8988T (cell line): ENCODE measurements at places on chromosomes 5 and 9.

- DNase-seq = no peak
Measured at GRCh38 chr5:149144637-149145036, 3.3 kb downstream of the ABLIM3 start.

DNA sequence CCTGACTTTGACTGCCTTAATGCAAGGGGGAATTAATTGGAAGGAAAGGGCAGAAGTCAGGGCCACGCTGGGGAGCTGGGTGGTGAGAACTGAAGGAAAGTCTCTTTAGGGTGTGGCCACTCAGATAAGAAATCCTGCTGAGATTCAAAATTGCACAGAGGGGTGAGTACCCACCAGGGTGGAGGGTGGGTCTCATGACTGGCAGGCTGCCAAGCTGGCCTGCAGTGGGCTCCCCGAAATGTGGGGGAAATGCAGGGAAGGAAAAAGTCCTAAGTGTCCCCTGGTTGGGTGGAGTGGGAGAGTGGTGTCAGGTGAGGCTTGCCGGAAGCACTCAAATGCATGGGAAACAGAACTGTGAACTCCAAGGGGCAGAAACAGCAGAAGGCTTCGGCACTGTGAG, 24.1 kb downstream of the TSPAN17 start:
- DNase-seq = no peak

DNA sequence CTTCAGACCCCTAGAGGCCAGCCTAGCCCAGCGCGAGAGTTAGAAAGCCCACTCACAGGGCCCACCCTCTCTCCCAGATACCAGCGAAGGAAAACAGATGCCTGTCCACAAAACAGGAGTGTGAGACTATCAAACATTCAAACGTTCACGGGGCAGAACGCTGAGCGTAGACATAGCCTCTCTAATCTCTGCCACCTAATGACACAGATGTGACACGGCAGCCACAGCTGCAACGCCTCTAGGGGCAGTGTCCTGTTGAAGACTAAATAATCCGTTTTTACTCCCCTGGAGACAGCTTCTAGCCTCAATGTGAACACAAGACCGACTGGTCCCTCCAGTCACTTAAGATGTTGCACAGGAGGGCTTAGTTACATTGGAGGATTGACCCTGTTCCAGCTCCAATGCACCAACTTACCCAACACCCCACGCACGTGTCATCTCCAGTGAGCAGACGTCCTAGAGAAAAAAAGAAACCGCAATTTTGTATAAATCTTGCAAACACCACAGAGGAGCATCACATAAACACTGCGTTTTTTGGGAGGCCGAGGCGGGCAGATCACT, 14.3 kb downstream of the DIPK1B start:
- DNase-seq = peak; percentile 62

DNA sequence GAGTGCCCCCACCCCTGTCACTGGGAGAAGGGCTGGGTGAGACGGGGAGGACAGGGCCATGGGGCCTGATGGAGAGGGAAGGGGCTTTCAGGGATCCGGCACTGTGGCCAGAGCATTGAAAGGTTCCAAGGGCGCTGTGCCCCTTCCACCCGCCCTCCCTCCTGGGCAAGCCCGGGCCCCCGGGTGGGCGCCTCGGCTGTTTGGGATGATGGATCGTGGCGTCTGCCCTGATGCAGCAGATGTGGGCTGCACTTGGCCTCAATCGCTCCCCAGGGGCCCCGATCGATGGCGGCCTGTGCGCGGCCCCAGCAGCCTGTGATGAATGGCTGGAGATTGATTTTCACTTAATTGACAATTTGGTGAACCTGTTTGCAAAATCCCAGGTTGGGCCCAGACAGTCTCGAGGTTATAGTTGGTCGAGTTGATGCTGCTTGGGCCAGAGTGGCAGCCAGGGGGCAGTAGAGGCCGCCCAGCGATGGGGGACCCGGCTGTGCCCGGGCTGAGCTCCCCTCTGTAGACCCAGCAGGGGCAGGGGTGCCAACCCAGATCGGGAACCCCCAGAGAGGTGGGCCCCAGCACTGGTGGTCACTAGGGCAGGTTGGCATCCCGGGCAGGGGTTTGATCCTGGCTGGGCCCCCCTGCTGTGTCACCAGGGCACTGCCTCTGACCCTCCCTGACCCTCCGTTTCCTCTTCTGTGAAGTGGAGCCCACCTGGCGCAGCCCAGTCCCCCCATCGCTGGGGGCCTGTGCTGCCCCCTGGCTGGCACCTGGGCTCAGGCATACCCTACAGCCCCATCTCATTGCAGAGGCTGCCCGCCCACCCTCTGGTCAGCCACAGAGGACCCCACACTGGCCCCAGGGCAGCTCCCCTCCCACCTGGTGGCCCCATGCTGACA, 34.7 kb downstream of the LHX3 start:
- DNase-seq = peak; percentile 89
